ENCODE measurements at places on chromosomes 6 and 20.

DNA sequence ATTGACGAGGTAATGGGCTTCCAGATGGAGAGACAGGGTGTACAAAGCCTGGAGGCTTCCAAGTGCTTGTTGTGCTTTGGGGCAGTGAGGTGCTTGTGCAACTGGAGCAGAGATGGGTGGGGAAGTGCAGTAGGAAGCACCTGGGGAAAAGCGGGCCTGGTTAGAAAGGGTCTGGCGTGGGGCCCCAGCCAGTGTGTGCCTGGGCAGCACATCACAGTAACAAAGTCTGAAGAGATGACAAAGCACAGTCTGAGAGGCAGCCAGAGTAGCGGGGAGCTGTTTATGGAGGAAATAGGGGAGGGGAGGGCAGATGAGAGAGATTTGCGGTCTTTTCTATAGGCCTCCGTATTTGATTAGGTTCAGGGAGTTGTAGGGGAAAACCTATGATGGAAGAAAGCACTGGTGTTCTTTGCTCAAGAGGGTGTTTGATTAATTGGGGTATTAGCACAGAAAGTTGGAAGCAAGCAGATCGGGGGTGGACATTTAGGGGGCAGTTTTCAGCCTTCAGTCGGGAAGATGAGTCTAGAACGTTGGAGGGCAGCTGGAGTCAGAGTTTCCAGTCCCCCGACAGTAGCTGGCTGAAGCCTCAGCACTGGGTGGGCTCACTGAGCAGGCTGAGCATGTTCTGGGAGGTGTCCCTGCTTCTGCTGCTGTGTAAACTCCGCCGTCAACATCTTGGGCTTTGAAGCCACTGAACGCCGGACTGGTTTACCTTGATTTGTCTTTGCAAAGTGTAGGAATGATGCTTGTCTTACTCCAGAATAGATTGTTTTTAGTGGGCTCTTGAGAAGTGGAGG lies 15.5 kb upstream of the MROH8 start:
- peak overlapping the region; percentile 80 for H3K27ac ChIP-seq
- peaks cover 59% of the 10 kb centered on the region for H3K4me1 ChIP-seq
- no peaks in the 10 kb centered on the region for H3K27me3 ChIP-seq
- H3K36me3 ChIP-seq = peaks cover 42% of the 10 kb centered on the region
- H3K4me3 ChIP-seq = no peak overlapping the region

DNA sequence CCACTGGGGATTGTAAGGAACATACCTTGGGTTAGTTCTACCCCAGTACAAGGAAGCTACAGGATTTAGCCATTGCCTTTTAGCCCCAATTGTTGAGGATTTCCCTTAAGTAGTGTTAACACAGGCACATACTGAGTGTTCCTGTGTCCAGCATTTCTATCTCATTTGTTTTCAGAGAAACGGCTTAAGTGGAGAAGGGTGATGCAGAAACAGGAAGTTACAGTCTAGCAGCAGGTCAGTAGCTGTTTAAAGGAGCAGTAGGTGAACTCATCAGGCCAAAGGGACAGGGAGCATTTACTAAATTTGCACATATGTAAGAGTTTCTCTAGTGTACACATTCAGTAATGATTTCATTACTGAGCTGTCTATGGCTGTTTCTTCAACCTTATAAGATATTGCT lies 644.2 kb upstream of the GJE1 start:
- no peaks in the 10 kb centered on the region for H3K27me3 ChIP-seq
- peaks cover 39% of the 10 kb centered on the region for H3K4me1 ChIP-seq
- no peak overlapping the region for H3K27ac ChIP-seq

DNA sequence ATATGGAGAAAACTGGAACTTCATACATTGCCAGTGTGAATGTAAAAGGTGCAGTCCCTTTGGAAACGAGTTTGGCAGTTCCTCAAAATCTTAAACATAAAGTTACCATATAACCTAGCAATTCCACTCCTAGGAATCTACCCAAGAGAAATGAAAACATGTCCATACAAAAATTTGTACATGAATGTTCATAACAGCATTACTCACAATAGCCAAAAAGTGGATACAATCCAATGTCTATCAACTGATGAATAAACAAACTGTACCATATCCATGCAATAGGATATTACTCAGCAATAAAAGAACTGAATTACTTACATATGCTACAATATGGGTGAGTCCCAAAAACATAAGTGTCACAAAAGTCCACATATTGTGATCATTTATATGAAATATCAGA lies 48.7 kb upstream of the ERVFRD-1 start:
- H3K27ac ChIP-seq = no peak overlapping the region
- H3K4me3 ChIP-seq = no peak overlapping the region
- peaks cover 1% of the 10 kb centered on the region for H3K36me3 ChIP-seq
- peaks cover 16% of the 10 kb centered on the region for H3K4me1 ChIP-seq
- H3K27me3 ChIP-seq = peaks cover 8% of the 10 kb centered on the region

- peaks cover 6% of the 10 kb centered on the region for H3K27me3 ChIP-seq
- H3K4me1 ChIP-seq = no peaks in the 10 kb centered on the region
- no peak overlapping the region for H3K4me3 ChIP-seq
- DNase-seq = no peak
- no peaks in the 10 kb centered on the region for H3K36me3 ChIP-seq
Measured at GRCh38 chr6:144017166-144018094, 9.4 kb upstream of the PLAGL1 start.

GRCh38 chr20:31581391-31581790 lies 23.7 kb upstream of the ID1 start:
- no peaks in the 10 kb centered on the region for H3K36me3 ChIP-seq
- no peaks in the 10 kb centered on the region for H3K4me1 ChIP-seq
- peaks cover 9% of the 10 kb centered on the region for H3K27me3 ChIP-seq

DNA sequence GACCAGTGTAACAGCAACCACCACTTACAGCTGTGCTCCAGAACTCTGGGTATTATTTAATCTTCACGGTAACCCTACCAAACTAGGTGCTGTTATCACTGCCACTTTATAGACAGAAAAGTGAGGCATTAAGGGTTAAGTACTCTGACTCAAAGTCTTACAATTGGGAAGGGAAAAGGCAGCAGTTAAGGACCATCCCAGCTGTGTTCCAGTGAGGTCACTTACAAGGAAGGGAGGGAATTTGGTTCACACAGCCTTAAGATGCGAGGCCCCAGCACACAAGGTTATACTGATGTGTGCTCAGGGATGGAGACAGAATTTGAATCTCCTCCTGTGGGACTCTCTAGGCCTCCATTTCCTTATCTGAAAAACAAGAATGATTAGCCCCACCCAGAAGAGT lies 46.7 kb downstream of the TRERF1 start:
- DNase-seq = no peak
- H3K27ac ChIP-seq = peak overlapping the region; percentile 95
- peaks cover 80% of the 10 kb centered on the region for H3K4me1 ChIP-seq
- H3K36me3 ChIP-seq = peaks cover 35% of the 10 kb centered on the region
- peak overlapping the region; percentile 40 for H3K4me3 ChIP-seq

- peak; percentile 72 for DNase-seq
- no peaks in the 10 kb centered on the region for H3K27me3 ChIP-seq
- H3K36me3 ChIP-seq = no peaks in the 10 kb centered on the region
- H3K27ac ChIP-seq = peak overlapping the region; percentile 92
- H3K4me3 ChIP-seq = peak overlapping the region; percentile 84
Measured at GRCh38 chr6:26312501-26313397, 52.2 kb upstream of the BTN3A2 start.

GRCh38 chr20:47765271-47765670 lies 20.0 kb downstream of the SULF2 start:
- no peak overlapping the region for H3K27ac ChIP-seq
- H3K27me3 ChIP-seq = peaks cover 15% of the 10 kb centered on the region
- no peaks in the 10 kb centered on the region for H3K36me3 ChIP-seq
- no peak overlapping the region for H3K4me3 ChIP-seq

DNA sequence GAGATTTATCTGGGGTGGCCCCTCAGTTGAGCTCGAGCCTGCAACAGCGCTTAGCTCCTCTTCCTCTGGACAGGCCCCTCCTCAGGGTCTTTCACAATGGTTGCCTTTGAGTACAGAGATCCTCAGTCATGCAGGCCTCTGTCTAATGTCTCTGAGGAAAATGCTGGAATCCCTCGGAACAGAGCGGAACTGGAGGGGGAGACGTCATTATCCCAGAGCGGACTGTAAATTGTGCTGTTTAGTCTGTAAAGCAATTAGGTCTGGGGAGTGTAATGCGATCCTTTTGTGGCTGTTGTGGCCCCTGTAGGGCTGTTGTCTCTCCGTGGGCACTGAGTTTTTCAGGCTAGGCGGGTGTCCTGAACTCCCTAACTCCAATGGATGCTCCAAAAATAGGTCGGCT lies 15.0 kb upstream of the DAAM2 start:
- H3K27ac ChIP-seq = no peak overlapping the region
- H3K27me3 ChIP-seq = peaks cover 4% of the 10 kb centered on the region
- no peak overlapping the region for H3K4me3 ChIP-seq

- H3K27ac ChIP-seq = no peak overlapping the region
- H3K36me3 ChIP-seq = peaks cover 54% of the 10 kb centered on the region
- no peak overlapping the region for H3K4me3 ChIP-seq
- H3K4me1 ChIP-seq = peaks cover 18% of the 10 kb centered on the region
Measured at GRCh38 chr6:127824061-127824460, 76.8 kb downstream of the THEMIS start.

- peaks cover 1% of the 10 kb centered on the region for H3K36me3 ChIP-seq
- no peak overlapping the region for H3K4me3 ChIP-seq
- H3K4me1 ChIP-seq = no peaks in the 10 kb centered on the region
- no peak overlapping the region for H3K27ac ChIP-seq
- no peaks in the 10 kb centered on the region for H3K27me3 ChIP-seq
- no peak for DNase-seq
Measured at GRCh38 chr20:1277529-1278322, 11.6 kb downstream of the SNPH start.

DNA sequence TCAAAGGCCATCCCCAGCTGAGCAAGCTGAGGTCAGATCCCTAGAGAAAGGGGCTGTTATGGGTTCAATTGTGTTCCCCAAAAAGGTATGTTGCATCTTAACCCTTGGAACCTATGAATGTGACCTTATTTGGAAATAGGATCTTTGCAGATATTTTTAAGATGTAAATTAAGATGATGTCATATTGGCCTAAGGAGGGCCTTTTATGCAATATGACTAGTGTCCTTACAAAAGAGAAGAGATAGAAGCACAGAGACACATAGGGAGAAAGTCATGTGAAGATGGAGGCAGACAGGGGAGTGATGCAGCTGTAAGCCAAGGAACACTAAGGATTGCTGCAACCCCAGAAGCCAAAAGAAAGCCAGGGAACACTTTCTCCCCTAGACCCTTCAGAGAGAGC lies 144.3 kb upstream of the TAB2 start:
- no peak overlapping the region for H3K4me3 ChIP-seq
- H3K27me3 ChIP-seq = no peaks in the 10 kb centered on the region
- H3K4me1 ChIP-seq = peaks cover 62% of the 10 kb centered on the region
- H3K36me3 ChIP-seq = peaks cover 43% of the 10 kb centered on the region
- H3K27ac ChIP-seq = no peak overlapping the region
- DNase-seq = no peak

- H3K36me3 ChIP-seq = peaks cover 9% of the 10 kb centered on the region
- H3K27me3 ChIP-seq = no peaks in the 10 kb centered on the region
- no peak overlapping the region for H3K27ac ChIP-seq
- DNase-seq = no peak
- H3K4me1 ChIP-seq = peaks cover 47% of the 10 kb centered on the region
- no peak overlapping the region for H3K4me3 ChIP-seq
Measured at GRCh38 chr20:5150226-5151076, 23.6 kb downstream of the CDS2 start.

GRCh38 chr6:138540468-138540867 lies 41.2 kb upstream of the NHSL1 start:
- H3K4me1 ChIP-seq = peaks cover 2% of the 10 kb centered on the region
- peaks cover 30% of the 10 kb centered on the region for H3K27me3 ChIP-seq
- H3K36me3 ChIP-seq = no peaks in the 10 kb centered on the region
- DNase-seq = no peak
- H3K27ac ChIP-seq = no peak overlapping the region
- H3K4me3 ChIP-seq = no peak overlapping the region

GRCh38 chr6:149922642-149923326 lies at the start of gene RAET1G:
Gene RAET1G (minus strand): TSS chr6:149923121. CDS start chr6:149923010, 111 bp downstream.
- no peaks in the 10 kb centered on the region for H3K36me3 ChIP-seq
- H3K4me3 ChIP-seq = peak within 1 kb of the TSS; percentile 77
- peaks cover 15% of the 10 kb centered on the region for H3K4me1 ChIP-seq

DNA sequence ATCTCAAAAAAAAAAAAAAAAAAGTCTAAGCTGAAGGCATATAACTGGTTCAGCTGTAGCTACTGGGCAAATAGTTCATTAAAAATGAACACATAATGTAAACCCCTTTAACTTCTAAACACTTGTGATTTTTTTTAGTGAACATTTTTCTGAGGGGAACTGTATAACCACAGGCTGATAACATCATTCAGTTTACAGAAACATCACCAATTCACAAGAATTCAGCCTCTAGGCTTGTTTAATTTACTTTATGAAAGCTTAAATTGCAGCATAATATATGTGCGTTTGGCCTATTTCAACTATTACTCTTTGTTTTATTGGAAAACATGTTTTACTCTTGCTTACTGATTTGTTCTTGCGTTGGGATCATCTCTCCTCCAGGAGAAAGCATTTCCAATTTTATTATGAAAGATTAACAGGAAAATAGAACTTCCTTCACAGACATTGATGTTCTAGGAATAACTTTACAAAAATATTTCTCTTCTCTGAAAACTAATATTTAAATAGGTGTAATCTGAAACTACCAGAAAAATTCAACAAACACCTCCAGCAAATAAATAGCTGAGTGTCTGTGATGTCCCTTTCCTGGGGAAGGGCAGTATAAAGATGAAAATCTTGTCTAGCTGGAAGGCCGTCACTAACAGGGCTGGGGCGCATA lies 284.5 kb downstream of the UST start:
- peak overlapping the region; percentile 82 for H3K4me3 ChIP-seq
- no peak for DNase-seq
- peaks cover 81% of the 10 kb centered on the region for H3K4me1 ChIP-seq
- H3K27me3 ChIP-seq = no peaks in the 10 kb centered on the region
- peak overlapping the region; percentile 89 for H3K27ac ChIP-seq
- H3K36me3 ChIP-seq = peaks cover 17% of the 10 kb centered on the region

DNA sequence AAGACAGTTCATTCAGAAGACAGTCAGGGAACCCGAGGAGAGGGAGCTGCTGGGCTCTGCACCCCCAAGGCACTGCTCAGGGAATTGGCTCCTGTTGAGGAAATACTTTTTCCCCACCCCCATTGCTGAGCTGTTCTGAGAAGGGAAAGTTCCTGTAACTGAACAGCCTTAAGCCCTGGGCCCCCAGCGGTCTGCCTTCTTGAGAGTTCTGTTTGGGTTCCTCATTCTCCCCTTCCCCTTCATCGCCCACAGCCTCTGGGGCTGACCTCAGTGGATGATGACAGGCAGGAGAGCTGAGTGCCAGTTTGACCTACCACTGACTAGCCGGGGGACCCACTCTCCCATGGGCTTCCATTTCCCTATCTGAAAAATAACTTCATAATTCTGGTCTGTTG lies 10.7 kb downstream of the HCK start:
- no peak overlapping the region for H3K4me3 ChIP-seq
- peaks cover 14% of the 10 kb centered on the region for H3K27me3 ChIP-seq
- no peaks in the 10 kb centered on the region for H3K36me3 ChIP-seq
- H3K27ac ChIP-seq = no peak overlapping the region
- no peak for DNase-seq

DNA sequence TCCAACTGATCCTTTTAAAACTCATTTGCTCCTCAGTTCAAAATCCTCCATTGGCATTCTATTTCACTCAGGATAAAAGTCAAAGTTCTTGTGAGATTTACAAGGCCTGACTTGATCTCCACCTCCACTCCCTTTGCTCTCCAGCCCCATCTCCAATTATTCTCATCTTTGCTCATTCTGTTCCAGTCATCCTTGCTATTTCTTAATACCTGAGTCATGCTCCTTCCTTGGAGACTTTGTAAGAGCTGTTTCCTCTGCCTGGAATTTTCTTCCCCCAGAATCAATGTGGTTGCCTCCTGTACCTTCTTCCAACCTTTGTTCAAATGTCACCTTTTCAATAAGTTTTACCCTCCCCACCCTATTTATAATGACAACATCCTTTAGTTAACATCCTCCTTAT lies 373.5 kb downstream of the HTR1B start:
- no peaks in the 10 kb centered on the region for H3K4me1 ChIP-seq
- no peak overlapping the region for H3K27ac ChIP-seq
- no peaks in the 10 kb centered on the region for H3K36me3 ChIP-seq

Measured in activated T-helper 1 cell treated with anti-CD3 and anti-CD28 coated beads, Interleukin-12 subunit alpha, Interleukin-12 subunit beta, Interleukin-2, Interleukin-4 antibody, amounts not matched to agents 30 ng/mL and 10 ng/mL and 1 ng/mL, durations not matched to agents 14 hours and 24 hours and 36 hours (primary cell).